ENCODE measurements at places on chromosomes 1 and 21.

DNA sequence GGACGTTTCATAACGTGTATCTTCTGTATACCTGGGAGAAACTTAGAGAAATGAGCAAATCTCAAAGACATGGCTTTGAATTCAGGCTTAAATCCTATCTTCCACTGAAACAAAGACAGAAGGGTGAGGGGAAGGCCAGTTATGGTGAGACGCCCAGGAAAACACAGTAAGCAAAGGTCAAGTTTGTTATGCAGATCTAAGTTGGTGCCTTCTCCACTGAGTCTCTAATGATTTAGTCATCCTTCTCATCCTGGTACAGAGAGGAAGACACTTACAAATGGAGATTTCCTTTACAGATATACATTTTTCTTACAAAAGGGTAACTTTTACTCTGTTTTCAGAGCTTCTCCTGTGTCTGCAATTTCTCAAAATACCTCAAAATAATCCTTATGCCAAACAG, 64.4 kb downstream of the MAP3K7CL start:
- DNase-seq = no peak

- DNase-seq = no peak
Measured at GRCh38 chr1:116170721-116171589, 59.8 kb downstream of the MAB21L3 start.

- no peak for DNase-seq
Measured at GRCh38 chr1:220803401-220804201, 16.9 kb downstream of the MTARC1 start.

- no peak for DNase-seq
Measured at GRCh38 chr1:194076646-194077045, 890.2 kb upstream of the B3GALT2 start.
